T-helper 2 cell treated with Interferon-gamma antibody and Interleukin-4, amounts not matched to agents 5 μg/mL and 100 μg/mL, for 36 hours (primary cell): ENCODE measurements at places on chromosomes 12 and 14.

DNA sequence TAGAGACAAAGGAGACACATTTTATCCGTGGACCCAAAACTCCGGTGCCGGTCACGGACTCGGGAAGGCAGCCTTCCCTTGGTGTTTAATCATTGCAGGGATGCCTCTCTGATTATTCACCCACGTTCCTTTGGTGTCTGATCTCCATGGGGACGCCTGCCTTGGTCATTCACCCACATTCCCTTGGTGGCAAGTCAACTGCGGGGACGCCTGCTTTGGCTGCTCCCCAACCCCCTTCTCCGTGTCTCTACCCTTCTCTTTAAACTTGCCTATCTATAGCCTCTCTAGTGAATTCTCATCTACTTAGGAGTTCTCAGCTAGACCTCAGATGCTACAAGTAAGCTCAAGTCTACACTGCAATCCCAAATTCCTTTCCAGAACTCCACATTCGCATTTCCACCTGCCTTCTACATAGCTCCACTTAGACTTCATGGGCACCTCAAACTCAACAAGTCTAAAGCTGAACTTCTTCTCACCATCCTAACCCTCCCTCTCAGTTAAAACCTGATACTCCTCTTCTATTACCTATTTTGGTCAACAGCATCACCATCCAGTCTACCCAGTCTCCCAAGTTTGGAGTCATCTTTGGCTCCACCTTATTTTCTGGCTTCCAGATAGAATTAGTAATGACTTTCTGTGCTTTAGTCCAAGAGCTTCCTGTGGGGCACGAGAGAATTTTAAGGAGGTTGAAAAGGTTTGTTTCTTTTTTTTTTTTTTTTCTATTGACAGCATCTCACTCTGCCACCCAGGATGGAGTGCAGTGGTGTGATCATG is 14.4 kb downstream of the SPTLC2 start:
- DNase-seq = no peak

- DNase-seq = no peak
Observed at GRCh38 chr14:83847102-83847501, 1682.8 kb upstream of the FLRT2 start.

- no peak for DNase-seq
Observed at GRCh38 chr12:106369624-106370346, 12.2 kb downstream of the POLR3B start.

GRCh38 chr14:78412475-78412874 is 242.3 kb downstream of the NRXN3 start:
- no peak for DNase-seq

- no peak for DNase-seq
Observed at GRCh38 chr12:50458606-50459005, 46.2 kb upstream of the DIP2B start.

DNA sequence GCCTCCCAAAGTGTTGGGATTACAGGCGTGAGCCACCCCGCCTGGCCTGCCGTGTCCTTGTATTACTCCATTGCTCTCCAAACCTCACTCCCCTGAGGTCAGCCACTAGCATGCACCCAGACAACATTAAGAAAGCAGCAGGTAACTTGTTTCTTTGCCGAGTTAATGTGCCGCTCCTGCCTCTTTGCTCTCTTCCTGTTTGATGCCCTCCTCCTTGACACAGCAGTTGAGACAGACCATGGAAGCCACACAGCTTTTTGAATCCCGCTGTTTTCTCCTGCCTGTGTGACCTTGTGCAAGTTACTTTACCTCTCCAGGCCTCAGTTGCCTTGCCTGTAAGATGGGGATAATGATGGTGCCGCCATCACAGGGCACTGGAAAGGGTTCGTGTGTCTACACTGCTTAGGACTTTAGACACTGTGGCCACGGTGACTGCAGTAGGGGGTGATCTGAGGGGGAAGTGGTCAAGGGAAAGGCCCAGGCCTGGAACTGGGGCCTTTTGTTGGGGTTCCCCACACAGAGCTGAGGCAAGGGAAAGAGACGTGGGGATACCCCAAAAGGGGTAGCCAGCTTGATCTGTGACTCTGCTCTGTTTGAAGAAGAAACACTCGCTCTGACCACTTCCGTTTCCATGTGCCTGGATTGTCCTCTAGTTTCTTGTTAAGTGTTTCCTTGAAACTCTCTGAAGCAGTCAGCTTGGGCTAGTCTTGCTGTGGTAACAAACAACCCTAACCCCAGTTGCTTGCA is 69.3 kb downstream of the RIN3 start:
- no peak for DNase-seq

DNA sequence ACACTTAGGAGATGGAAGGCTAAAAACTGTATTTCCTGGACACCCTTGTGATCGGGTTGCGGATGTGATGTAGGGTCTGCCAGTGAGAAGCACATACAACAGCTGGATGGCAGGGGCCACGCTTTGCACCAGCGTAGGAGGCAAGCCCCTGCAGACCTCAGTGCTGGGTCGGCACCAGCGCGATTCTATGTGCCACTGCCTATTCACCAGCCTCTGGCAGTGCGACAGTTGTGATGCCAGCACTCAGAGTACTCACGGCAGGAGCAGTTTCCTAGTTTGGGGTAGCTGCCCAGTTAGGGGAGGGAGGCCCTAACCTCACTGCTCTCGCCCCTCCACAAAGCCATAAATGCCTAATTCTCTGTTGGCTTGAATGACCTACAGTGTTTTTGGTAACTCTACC is 31.6 kb downstream of the SPTLC2 start:
- DNase-seq = no peak

GRCh38 chr14:30603402-30603801 is 18.7 kb upstream of the SCFD1 start:
- no peak for DNase-seq

DNA sequence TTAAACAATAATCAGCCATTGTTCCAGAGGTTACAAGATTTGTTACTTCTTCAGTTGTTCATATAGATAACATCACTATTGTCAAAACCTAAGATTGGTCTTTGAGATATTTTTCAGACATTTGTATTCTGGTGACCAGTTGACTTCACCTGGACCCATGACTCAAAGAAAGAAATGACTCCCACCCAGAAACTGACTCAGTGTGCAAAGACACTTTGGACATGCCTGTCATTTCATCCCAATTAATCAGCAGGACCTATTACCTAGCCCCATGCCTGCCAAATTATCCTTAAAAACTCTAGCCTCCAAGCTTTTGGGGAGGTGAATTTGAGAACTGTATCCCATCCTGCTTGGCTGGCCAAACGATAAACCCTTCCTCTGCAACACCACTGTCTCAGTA is 27.7 kb upstream of the TSPAN11 start:
- no peak for DNase-seq

DNA sequence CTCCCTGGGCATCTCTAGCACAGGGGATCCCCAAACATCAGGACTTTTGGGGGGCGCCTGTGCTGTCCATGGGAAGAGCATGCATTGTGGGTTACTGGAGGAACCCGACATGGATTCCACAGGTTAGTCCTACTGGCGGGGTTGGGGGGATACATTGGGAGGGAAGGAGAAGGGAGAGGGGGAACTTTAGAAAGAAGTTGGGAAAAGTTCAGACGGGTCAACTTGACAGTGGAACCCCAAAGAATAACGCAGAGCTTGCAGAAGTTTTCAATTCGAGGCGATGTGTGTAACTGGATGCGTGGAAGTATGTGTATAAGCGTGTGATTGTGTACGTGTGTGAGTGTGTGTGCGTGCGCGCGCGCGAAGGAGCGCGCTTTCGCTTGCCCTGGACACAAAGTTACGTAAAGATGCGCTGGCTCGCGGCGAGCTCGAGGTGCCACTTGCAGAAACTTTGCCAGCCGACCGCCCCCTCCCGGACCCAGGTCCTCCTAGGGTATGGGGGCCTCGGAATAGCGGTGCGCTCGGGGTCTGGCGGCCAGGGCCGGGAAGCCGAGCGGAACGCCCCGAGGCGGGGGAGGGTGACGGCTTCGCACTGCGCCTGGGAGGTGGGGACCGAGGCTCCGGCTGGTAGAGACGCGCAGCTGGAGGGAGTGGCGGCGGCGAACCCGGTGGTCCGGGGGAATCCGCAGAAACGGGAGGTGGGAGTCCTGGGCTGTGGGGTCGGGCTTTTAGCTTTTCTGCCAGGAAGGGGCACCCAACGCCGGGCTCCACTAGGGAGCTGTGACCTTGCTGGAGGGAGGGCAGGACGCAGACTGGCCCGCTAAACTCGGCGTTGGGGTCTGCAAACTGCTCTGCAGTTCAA is 669 bp downstream of the RFX4 start:
- no peak for DNase-seq

GRCh38 chr12:77031745-77032144 is 33.6 kb downstream of the E2F7 start:
- DNase-seq = no peak

DNA sequence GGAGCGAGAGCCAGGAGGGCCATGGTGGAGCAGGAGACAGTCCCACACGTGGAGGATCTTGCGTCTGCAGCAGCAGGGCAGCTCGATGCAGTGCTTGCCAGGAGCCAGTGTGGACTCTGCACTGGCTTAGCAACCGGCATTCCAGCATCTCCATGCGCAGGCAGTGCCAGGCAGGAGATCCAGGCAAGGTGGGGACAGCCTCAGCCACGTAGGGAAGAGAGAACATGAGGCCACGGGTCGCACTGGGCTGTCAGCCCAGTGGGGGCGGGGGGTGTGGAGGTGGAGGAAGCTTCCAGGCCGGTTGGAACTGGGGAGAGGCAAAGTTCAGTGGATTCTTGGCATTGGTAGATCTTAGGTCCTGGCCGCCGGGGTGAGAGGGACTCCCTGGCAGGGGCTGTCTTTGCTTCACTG is 121.0 kb upstream of the EVL start:
- DNase-seq = no peak

DNA sequence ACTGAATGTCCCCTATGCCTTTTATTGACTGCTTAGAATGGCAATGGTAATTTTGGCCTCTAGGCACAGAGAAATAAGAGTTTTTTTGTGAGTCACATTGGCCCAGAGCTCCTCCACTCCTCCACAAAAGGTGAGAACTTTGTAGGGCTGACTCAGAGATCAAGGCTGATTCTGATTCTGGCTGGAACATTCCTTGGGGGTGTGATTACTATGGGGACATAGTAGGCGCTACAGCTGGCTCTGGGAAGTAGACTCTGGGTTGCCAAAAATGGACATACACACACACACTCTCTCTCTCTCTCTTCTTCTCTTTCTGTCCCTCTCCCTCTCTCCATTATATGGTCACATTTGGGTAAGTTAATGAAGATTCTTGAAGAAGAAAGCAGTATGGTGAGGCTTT is 174.6 kb upstream of the DDHD1 start:
- no peak for DNase-seq

- peak; percentile 73 for DNase-seq
Observed at GRCh38 chr12:51970904-51971646, 19.6 kb downstream of the ACVR1B start.

DNA sequence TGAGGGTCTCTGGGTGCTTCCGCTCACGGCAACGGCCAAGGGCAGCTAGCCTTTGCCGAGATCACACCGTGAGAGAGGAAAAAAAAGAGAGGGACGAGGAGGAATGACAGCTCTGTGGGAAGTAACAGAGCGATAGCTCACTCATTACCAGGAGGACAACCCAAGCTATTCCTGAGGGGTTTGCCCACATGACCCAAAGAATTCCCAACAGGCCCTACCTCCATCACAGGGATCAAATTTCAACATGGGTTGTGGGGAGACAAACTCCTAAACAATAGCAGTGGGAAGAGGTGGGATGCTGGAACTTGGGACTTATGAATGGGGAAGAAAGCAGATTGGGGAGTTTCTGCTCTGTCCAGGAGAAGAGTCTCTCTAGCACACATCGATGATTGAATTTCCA is 180.6 kb downstream of the LRRK2 start:
- DNase-seq = no peak

DNA sequence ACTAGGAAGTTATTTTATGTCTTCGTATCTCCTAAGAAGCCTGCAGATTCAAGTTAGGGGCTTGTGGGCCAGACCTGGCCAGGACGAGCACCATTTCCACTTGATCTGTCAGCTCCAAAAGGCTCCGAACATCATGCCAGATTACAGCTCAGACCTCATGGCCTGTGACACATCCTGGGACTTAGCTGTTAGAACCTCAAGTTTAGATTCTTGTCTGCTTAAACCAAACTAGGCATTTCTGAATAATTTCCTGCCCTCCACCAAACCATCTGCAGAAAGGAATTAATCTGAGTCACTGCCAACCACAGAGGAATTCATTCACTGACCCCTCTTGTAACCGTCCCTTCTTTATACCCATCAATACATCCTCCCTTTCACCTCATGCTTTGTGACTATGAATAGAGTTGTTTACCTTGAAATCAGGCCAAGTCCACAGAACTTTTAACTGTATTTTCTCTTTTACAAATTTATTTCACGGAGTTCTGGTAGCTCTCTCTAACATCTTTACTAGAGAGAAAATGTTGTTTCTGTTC is 120.3 kb downstream of the FBXL14 start:
- DNase-seq = peak; percentile 59

DNA sequence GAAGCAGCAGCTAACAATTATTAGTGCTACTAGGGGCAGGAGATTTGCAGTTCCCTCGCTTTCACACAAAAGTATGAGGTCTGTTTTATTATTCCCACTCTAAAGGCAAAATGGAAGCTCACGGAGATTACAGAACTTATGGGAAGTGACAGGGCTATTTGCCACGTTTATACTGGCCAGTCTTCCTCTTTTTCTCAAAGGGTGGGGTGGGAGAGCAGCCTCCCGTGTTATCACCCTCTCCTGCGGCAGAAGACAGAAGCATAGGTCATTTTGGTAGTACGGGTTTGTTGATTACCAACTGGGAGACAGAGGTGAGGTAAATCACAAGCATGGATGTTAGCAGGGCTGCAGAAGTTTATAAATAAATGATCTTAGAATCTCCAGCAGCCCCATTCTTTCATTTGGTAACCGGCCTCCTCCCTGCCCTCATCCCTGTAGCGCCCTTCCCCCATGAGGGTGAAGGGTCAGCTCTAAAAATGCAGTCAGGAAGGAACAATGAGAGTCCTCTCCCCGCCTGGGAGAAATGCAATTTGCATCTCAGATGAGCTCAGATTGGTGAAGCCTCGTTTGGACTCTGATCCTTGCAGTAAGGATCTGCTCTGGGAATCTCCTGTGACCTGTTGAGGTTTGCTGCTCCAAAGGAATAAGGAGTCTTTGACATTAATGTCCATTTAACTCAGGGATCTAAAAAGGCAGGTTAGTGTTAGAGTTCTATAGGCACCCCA is 44.7 kb upstream of the SINHCAF start:
- no peak for DNase-seq

GRCh38 chr12:7907009-7907408 is 29.0 kb downstream of the SLC2A3 start:
- no peak for DNase-seq

DNA sequence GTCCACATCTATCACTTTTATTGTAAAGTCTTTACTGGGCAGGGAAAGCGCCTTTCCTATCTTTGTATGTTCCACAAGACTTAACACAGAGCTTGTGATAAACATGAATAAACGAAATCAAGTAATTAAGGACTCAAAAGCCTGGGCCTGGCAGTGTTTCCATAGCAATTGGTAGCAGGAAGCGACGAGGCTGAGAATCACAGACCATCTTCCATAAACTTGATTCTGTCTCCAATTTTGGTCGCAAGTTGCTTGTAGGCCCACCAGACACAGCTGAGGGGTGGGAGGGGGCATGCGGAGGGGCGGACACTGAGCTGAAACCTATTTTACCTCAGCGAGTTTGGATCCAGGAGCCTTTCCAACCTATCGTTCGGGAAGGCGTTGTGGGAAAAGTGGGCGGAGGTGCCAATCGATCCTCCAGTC is 302 bp downstream of the CCDC38 start:
- DNase-seq = no peak

- DNase-seq = peak; percentile 69
Observed at GRCh38 chr12:50220363-50220995, 53.3 kb upstream of the CERS5 start.
